ENCODE measurements at places on chromosomes 7 and 10. TPM values are rescaled to one million over a fixed set of nuclear protein-coding genes. Genes with fewer than 3 reads are reported as not detected.
A peak's percentile ranks its signal among the peaks of the same experiment; 100 is the strongest.

GRCh38 chr10:132365102-132365501, 31.9 kb upstream of the PWWP2B start:
- no peak for DNase-seq

Gene ZPBP
- not detected for polyA plus RNA-seq

- no peak for DNase-seq
Observed at GRCh38 chr7:112370436-112370835, 79.8 kb upstream of the IFRD1 start.

Gene CUX1
- polyA plus RNA-seq, result 39.7 TPM

GRCh38 chr7:19971956-19972355, 198.5 kb upstream of the TMEM196 start:
- DNase-seq, result no peak

- DNase-seq, result no peak
Observed at GRCh38 chr7:36523371-36524101, 133.9 kb downstream of the ANLN start.

GRCh38 chr10:74836877-74837276, 10.5 kb downstream of the KAT6B start:
- DNase-seq, result no peak

DNA sequence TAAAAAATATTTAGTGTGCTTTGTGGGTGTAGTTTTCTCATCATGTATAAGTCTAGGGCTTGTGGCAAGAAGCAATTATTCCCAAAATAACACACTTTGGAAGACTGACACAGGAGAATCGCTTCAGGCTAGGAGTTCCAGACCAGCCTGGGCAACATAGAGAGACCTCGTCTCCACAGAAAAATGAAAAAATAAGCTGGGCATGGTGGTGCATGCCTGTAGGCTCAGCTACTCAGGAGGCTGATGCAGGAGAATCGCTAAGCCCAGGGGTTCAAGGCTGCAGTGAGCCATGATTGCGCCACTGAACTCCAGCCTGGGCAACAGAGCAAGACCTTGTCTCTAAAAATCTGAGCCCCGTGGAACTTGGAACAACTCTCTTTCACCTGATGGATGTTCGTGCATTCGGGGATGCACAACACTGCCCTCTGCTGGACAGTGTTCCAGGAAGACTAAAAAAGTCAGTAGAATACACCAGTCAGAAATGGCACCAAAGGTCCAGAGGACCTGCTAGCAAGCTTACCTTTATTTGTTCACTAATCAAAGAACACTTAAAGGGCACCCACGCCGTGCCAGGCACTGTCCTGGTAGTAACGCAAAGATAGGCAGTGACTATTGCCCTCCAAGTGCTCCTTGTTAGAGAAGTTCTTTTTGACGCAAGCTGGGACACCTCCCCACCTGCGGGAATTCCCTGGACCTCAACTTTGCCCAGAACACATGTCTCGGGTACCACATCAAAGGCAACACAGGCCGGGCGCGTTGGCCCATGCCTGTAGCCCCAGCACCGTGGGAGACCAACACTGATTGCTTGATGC, 81.9 kb upstream of the CALN1 start:
- peak; percentile 31 for DNase-seq

Gene SEMA3C
- 16.1 TPM for polyA plus RNA-seq

DNA sequence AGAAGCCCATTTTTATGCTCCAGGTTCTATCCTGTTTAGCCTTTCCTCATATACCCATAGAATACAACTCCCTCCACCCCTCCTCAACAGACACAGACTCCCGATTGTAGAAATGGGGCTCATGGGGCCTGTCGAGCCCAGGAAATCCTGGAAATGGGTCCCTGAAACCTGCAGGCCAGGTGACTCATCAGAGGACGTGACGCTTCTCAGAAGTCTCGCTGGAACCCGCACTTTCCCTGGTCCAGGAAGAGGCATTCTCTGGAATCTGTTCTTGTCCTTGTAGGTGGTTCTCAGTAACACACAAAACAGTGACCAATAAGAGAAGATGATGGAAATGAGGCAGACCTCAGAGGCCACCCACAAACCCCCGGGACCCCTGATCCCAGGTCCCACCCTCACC, 244.8 kb upstream of the PPP2R2D start:
- no peak for DNase-seq

DNA sequence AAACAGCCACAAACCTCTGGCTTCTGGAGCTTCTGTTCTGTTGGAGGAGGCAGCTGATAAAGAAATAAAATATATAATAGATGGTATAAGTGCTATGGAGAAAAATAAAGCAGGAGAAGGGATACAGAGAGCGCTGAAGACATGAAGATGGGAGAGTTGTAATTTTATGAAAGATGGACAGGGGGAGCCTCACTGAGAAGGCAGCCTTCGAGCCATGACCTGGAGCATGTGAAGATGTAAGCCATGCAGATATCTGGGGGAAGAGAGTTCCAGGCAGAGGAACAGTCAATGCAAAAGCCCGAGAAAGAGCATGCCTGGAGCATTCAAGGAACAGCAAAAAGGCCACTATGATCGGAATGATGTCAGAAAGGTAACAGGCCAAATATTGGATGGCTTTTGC, 187.5 kb downstream of the KIAA1217 start:
- no peak for DNase-seq

DNA sequence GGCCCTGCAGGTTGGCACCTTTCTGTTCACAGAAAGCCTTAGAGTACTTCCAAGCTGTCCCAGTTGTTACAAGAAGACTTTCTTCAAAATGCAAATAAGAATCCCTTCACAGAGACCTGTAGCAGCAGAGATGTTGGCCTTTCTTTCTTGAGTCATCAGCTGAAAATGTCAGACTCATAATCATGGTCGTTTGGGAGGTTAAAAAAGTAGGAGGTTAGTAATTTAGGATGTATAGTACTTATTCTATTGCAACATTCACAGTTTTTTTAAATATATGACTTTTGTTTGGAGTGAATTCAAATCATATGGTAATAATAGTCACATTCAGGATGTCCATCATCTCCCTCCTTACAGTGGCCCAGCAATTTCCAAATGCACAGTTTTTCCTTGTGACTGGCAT, 223.9 kb upstream of the GLI3 start:
- no peak for DNase-seq
